Renal pelvis (tissue), 12 donors: ENCODE measurements at places on chromosomes 1 and 21.
A peak's percentile ranks its signal among the peaks of the same experiment; 100 is the strongest.

DNA sequence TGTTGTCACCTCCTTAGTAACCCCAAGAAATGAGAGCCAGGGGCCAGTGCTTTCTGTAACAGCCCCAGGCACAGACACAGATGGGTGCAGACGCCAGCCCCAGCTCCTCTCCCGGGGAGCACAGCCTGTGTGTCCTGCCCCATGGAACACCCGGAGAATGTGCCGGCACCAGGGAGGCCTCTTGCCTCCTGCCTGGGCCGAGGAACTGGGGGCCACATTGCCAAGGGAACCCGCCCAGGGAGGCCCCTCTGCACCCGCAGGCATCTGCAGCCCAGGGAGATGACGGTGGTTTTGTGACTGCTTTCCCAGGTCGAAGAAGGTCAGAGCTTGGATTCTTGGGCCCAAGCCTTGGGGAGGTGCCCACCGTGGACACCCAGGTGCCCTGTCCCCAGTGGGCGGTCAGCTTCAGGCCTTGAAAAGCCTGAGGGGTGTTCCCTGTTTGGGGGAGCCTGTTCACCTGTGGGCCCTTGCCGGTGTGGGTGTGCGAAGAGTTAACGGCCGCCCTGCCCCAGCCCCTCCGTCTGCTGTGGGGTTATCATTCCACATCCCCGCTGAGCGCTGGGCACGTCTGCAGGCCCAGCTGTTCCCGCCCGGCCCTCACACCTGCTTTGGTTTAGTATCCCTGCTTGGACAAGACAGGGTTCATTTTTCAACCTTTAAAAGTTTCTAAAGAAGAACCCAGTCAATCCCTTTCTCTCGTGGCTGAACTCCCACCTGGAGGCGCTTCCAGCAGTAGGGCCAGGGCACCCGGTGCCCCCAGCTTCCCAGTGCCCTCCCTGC is 62.5 kb downstream of the MORN1 start:
- DNase-seq: no peak

DNA sequence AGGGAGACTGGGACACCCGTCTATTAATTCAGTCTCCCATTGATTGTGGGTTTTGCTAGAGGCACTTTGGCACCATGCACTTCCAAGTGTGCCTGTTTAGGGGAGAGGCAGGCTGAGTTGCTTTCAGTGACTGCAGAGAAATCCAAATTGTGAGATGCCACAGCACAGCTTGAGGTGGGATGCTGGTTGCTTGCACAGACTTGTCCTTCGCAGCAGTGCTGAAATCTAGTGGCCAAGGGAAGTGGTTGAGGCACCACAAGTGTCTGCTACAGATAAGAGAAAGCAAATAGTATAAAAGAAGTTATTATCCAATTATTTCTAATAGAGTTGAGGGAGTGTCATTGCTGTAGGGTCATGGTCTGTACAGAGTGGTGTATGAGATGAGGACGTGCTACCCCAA is 40.0 kb upstream of the APP start:
- no peak for DNase-seq

DNA sequence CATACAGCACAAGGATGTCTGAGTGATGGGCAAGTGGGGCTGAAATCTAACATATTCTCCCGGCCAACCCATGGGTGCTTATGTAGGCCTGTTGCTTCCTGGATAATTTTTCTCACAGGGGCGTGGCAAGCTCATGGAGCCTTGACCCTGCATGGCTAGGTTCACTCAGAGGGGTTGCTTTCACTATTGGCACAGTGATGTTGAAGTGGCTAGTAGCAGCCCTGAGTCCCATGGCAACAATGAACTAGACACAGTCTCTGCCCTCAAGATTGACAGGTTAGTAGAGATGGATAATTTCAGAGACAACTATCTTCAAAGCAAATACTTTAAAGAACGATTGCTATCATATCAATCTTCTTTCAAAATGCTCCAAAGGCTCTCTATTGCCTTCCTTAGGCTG is 6.5 kb upstream of the MAB21L3 start:
- DNase-seq: no peak

- no peak for DNase-seq
Observed at GRCh38 chr1:236882678-236883077, 87.6 kb downstream of the MTR start.

DNA sequence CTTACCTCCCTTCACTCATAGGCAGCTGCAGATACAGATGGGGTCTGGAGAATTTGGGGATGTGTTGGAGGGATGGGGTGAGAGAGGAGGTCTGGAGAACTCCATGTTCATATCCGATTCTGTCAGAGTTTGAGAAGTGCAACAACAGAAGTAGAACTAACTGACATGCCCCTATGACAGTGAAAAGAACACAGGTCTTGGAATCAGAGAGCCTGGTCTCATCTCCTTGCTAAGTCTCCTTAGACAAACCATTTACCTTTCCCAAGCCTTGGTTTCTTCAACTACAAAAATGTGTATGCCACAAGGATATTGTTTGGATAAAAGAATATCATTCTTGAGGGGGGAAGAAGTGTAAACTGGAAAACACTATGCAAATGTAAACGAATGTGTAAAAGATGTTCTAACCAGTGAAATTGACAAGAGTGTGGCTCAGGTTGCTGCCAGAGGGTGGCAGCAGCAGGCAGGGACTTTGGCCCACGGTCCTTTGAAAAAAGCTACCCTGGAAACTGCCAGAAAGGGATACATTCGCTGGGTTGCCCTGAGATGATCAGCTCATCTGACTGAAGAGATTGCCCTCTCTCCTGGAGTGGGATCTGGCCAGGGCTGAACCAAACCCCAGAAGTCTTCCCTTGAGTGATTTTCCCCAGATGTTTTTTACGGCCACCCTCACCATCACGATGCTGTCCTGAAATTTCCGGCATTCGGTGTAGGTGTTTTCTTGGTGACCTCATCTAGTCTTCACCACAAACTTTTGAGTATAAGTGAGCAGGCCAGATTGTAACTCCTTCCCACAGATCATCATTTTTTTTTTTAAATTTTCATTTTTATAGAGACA is 17.0 kb upstream of the CD2 start:
- peak; percentile 36 for DNase-seq

DNA sequence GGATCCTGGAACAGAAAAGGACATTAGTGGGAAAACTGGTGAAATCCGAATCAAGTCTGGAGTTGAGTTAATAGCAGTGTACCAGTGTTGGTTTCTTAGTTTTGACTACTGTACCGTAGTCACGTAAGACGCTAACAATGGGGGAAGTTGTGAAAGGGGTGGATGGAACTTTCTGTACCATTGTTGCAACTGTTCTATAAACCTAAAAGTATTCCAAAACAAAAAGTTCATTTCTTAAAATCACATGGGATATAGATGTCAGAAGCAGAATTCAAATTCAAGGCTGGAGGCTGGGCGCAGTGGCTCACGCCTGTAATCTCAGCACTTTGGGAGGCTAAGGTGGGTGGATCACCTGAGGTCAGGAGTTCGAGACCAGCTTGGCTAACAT is 16.9 kb downstream of the ARHGEF19 start:
- no peak for DNase-seq

DNA sequence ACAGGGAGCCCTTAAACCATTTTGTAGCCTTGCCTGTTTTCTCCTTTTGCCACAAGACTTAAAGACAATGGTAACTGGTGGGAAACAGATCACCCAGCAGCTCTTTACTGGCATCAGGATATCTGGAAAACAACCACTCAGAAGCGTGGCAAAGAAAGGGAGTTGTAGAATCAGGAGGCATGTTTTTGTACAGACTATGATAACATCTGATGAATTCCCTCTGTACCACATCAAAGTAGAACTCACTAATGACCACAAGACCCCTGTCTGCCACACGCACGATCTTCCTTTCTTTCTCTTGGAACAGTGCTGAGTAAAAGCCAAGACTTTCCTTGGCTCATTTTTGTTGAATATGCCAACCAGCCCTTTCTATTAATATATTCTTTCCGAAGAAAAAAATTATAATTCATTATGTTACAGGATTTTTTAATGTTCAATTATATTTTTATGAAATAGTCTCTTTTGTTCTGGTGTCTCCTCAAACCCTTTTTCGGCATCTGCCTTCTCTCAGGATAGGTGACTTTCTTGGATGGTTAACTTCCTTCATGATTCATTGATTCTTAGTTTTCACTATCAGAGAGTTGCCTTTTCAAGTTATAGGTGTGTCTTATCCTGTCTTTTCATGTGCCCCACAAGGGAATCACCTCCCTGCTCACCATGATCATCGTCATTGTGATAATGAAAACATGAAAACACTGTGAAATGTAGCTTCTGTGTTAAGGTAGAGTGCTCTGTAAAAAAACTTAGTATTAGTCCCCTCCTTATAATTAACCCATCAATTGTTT is 7.9 kb upstream of the PHGDH start:
- no peak for DNase-seq

DNA sequence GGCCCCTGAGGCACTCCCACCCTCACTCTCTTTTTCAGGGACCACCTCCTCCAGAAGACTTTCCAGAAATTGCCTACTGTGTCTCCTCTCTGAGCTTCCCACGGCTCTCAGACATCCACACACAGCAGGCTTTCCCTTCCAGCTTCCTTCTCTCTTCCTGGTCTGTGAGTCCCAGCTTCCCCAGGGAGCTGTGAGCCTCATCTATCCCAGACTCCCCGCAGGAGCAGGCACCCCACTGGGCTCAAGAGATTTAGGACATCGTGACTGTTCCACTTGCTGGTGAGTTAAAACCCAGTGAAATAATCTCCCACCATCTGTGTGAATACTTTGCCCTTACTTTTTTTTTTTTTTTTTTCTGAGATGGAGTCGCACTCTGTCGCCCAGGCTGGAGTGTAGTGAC is 22.0 kb upstream of the PRELP start:
- DNase-seq: no peak

DNA sequence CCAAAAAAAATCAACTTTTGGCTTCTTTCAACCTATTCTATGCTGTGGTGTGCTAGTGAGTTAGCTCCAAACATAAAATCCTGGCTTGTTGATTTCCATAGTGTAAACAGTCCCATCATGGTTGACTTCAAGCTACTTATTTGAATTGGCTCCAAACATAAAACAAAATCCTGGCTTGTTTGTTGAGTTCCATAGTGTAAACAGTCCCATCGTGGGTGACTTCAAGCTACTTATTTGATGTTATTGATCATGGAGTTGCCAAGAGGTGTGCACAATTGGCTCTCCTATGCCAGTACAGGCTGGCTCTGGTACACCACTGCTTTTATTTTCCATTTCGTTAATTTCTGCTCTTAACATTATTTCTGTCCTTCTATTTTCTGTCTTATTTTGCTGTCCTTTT is 1.8 kb upstream of the COA6 start:
- no peak for DNase-seq

GRCh38 chr1:205975387-205975998 is 27.7 kb downstream of the RAB7B start:
- DNase-seq: no peak

DNA sequence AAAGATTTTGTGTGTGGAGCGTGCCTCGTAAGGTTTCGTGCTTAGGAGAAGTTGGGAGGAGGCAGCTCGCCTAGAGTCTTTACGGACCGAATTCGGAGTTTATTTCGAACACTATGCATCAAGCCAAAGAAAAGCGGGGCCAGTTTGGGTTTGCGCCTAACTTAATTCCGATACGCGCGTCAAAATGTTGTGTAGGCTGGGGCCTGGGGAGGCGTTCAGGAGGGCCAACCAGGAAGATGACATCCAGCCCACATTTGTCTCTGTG is 6.4 kb downstream of the FOXD2 start:
- no peak for DNase-seq

DNA sequence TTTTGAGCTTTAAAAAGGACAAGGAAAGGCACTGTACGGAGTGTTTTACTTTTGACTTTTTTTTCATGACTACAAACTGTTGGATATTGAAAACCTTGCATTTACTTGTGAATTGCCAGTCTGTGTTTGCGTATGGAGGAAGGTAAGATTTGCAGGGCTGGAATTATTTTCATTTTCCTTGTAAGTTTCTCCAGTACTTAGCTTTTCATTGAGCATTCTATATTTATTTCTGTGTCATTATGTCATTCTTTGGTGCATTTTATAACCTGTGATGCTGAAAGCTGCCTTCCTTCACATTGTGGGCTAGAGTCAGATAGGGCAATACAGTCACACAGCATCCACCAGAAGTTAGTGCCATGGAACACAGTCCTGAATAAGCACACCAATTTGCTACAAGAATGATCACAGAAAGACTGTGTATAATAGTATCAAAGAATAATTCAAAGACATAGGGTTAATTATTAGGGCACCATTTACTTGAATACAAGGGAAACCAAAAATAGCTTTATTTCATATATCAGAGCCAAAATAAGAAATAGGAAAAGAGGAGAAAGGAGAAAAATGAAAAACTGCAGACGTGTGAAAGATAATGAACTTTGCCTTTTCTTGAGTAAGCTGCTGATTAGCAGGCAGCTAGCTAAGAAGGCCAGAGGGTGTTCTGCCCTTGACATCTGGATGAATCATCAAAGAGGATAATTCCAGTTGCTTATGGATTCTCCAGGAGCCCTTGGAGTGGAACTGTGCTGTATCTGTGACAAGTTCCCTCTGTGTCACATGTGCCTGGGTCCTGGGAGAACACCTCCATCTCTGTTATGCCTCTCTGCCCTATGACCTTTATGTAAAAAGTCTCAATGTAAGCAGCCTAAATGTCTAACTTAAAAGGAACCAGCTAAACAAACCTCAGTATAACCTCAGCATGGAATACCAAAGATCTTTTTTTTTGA is 8.0 kb upstream of the FAM20B start:
- no peak for DNase-seq

- no peak for DNase-seq
Observed at GRCh38 chr1:64595871-64596515, 126.1 kb downstream of the CACHD1 start.

- no peak for DNase-seq
Observed at GRCh38 chr1:28233264-28233606, 406 bp upstream of the DNAJC8 start.

GRCh38 chr1:230909974-230910754 is 41.8 kb upstream of the C1orf198 start:
- no peak for DNase-seq

DNA sequence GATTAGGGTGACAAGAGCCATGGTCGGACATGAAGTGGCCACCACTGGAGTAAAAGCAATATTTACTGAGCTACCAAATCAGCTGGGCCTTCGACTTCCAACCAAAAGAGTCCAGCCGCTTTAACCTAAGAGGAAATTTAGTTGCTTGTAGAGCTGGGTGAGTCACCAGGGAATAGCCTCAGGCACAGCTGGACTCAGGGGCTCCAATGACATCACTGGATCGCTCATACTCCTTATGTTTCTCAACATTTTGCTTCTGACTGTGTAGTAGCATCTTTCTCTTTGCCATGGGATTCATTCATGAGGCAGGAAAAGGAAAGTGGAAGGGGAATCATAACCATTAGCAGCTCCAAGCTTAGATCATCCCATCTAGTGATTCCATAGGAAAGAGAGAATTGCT is 664.4 kb downstream of the MATN1 start:
- DNase-seq: no peak

DNA sequence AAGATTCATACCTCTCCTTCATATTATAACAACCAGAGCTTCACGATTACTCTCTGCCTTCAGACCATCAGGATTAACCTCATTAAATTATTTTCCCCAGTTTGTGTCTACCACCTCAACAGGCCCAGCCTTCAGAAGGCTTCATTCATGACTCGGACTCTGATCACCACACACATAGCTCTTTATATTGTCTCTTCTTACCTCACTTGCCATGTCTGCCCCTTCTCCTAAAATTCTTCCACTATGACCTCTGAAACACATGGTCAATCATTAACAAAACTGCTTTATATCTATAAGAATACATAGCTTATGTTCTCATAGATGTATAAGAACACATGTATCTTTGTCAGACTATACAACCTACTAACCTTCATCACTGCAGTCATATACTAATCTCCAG is 79.8 kb downstream of the USP1 start:
- no peak for DNase-seq
